Activated T-cell treated with anti-CD3 and anti-CD28 coated beads for 24 hours (primary cell): ENCODE measurements at places on chromosomes 3 and 15.

GRCh38 chr15:41504751-41505492 lies 8.7 kb downstream of the LTK start:
- no peak for DNase-seq

GRCh38 chr3:50474717-50475116 lies 28.7 kb downstream of the CACNA2D2 start:
- no peak for DNase-seq

GRCh38 chr3:181695661-181696491 lies 15.8 kb upstream of the SOX2 start:
- DNase-seq = no peak

GRCh38 chr3:175192536-175192935 lies 333.4 kb downstream of the NAALADL2 start:
- no peak for DNase-seq

DNA sequence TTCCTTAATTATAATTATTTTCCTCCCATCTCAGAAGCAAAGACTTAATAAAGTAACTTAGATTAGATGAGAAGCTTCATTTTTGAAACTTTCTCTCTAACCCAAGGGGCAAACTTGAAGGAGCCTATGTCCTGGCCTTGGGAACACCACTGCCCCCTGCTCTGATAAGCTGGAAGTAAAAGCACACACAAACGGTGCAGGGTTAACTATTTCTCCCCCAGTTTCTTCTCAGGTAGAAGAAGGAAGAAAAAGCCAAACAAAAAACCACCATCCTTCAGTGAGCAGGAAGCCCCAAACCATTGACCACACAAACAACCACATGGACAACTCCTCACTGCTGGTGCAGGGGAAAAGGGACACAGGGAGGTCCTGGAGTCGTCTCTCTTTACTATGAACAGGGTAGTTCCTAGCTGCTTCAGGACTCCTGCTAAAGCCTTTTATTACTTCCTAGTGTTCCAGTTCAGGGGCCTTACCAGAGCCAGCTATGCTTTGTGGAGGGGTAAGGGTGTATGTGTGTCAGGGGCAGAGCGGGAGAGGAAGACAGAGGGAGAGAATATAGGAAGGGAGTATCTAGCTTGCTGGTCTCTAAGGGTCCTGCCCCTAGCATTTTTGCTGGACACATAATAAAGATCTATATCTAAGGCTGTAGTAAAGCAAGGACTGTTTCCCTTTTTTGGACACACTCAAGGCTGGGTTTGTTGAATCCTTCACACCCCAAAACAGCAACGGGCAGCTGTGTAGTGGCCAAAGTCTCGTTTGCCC lies 94.0 kb upstream of the UMPS start:
- DNase-seq = no peak

DNA sequence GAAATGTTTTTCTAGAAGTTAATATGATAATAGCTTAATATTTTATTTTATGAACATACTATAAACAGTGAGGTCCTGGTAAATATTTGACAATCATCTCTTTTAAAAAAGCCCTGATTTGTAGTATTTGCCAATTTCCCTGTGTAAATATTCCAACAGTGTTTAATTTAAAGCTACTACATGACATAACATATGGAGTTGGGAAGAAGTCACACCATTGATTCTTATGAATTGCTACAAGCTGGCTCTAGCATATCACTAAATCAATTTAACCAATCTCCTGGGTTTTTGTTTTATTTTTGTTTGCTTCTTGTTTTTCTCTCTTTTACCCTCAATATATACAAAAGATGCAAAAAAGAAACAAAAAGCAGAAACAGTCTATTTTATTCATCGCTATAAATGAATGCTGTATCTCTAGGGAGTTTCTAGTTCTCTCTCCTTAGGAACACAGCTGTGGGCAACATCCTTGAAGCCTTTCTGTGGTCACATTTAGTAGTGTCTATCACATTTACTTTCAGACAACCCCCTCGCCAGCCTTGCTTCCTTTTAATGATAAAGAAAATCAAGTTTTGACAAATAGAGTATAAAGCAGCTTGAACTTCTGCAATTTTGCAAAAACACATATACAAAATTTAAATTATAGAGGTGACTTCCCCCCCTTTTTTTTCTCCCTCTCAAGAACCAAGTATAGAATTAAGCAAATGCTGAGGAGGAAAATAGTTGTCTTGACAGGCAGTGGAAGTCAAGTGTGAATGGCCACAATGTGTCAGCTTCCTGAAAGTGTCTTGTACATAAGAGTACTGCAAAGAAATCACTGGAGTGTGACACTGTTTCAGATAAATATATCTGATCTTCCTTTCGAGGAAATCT lies 21.4 kb downstream of the CCR1 start:
- no peak for DNase-seq

- no peak for DNase-seq
These were observed 631 bp upstream of the CNBP start for GRCh38 chr3:129184396-129184657.

GRCh38 chr3:128245460-128245859 lies 92.2 kb downstream of the EEFSEC start:
- no peak for DNase-seq

- DNase-seq = no peak
These were observed 7.3 kb downstream of the NTRK3 start for GRCh38 chr15:88249220-88249619.

DNA sequence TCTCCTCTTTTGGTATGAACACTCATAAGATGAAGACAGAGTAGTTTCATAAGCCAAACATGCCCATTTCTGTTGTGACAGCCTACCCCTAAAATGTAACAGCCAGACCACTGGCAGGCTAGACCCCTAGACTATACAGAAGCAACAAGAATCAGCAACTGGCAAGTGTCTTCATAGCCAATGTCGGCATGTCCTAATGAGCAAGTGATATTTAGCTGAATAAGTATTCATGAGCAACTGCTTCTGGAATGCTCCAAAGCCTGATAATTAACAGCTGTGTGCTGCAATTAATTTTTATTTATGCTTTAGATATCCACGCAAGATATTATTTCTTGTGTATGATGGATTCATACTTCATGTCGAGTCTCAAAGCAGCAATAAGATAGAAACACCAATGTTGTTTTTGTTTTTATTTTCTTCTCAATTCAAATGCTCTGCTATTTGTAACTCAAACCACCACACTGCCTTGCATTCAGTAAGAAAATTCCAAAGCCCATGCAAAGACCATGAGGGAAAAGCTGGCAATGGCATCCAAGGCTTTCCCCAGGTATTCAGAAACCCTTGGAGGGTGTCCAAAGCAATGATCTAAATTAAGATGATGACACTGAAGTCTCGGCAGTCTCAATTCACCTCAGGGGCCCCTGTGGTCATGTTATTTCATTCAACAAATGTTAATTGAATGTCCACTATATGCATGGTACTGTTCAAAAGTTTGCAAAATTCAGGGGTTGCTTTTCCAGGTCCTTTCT lies 167.7 kb upstream of the NECTIN3 start:
- no peak for DNase-seq

DNA sequence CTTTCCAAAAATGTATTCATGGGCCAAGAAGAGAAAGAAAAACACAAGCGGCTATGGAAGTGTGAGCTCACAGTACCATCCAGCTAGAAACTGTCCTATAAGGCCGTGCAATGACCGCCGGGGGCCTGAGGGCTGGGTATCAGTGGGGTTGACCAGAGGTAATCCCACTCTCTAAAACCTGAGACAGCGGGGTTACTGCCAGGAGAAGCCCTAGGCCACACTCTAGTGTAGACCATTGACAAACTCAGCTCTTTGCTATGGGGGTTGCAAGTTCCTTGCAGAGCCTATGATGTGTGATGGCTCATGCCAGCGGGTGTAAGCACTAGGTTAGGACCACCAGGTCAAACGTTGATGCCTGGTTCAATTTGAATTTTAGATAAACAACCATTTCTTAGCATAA lies 25.9 kb upstream of the SLCO2A1 start:
- no peak for DNase-seq

DNA sequence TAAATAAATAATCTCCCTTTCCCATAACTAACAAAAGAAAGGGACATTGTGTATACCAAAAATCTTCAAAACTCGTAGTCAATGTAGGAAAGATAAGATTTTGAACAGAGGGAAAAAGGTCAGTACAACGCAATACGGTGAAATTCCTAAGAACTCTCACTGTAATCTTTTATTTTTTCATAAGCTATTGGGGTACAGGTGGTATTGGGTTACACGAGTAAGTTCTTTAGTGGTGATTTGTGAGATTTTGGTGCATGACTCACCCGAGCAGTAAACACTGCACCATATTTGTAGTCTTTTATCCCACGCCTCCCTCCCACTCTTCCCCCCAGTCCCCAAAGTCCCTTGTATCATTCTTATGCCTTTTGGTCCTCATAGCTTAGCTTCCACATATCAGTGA lies 718.0 kb downstream of the TBL1XR1 start:
- no peak for DNase-seq

- DNase-seq = no peak
These were observed 2.1 kb downstream of the CTSH start for GRCh38 chr15:78942741-78943140.

DNA sequence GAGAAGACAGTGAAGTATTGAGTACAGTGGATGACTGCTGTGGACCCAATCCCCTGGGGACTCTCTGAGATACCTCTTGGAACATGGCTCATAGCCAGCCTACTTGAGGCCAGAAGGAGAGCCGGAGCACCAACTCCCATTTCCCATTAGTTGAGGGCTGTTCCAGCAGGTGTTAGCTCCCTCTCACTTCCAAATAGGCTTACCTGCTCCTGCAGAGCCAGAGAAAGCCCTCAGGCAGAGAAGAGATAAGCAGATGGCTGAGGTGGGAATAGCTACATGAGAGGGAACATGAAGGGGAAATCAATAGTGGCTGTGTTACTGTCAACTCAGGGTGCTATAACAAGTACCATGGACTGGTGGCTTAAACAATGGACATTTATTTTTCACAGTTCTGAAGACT lies 4.6 kb upstream of the CCK start:
- no peak for DNase-seq

GRCh38 chr3:59513570-59513969 lies 463.7 kb upstream of the CFAP20DC start:
- DNase-seq = no peak

DNA sequence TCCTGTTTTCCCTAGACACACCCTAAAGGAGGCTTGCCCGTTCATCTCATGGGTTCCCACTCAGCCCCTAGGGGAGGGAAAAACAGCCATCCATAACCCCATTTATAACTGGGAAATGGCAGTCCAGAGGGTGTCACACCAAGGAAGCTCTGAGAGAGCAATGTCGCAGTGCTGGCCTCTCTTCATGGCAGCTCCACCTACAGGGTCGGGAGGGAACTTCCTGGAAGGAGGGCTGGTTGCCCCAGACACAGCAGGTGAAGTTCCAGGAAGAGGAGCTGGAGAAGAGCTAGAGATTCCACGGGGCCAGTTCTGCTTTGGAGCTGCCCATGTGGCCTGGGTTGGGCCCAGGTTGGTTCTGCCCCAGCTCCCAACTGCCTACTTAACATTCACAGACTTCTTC lies 22.3 kb upstream of the LINGO1 start:
- DNase-seq = no peak

- no peak for DNase-seq
These were observed 8.0 kb downstream of the ALDH1A2 start for GRCh38 chr15:58057559-58057958.

- DNase-seq = no peak
These were observed 48.0 kb upstream of the MEX3B start for GRCh38 chr15:82093774-82094211.

- DNase-seq = no peak
These were observed 1.1 kb downstream of the MYEF2 start for GRCh38 chr15:48176957-48177356.

- no peak for DNase-seq
These were observed 69.8 kb upstream of the MFGE8 start for GRCh38 chr15:88982946-88983342.

GRCh38 chr3:123734527-123734902 lies 149.6 kb downstream of the MYLK start:
- DNase-seq = no peak

DNA sequence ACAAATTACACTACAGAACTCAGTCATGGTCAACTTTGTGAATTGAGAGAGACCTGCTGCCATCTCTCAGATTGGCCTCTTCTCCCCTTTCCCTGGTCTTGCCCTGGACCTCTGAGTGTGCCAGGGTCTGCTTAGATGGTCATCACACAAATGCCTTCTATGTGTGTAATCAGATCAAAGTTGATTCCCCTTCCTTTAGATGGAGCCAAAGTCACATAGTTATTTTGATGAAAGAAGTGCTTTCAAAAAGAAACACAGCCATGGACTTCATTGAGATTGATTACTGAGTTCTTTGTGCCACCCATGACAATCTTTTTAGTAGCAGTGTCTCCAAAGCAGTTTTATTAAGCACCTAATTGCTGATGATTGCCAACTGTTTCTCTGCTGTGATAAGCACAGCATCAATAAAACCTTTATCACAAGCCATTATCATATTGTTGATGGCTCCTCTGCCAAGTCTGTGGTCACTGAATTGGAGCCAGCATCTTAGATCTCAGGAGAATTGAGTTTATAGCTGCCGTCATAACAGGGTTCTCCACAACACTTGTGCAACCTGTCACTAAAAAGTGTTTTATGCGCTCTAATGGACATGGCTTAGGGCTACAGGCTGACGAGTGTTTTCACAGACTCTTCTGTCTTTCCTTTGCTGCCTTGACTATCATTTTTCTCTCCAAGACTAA lies 149.7 kb upstream of the NUDT16 start:
- DNase-seq = no peak

DNA sequence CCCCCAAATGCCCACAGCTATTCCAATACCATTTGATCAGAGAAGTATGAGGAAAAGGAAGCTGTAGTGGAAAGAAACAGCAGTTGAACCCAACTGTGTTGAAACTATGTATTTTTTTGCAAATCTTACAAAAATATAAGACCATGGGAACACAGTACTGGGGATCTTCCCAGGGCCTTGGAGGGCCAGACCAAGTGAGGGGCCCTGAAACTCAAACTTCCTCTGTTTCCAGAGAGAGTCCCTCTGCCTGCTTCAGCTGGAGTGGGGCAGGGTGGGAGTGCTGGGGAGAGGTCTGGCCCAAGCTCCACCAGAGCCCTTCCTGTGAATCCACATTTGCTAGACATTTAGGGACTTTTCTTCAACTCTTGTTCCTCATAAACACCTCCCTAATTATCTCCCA lies 263.9 kb downstream of the CHST2 start:
- DNase-seq = no peak

GRCh38 chr3:31768479-31769125 lies 212.5 kb downstream of the OSBPL10 start:
- DNase-seq = peak; percentile 40
